T-helper 1 cell (primary cell): ENCODE measurements at places on chromosomes 6 and 20.

DNA sequence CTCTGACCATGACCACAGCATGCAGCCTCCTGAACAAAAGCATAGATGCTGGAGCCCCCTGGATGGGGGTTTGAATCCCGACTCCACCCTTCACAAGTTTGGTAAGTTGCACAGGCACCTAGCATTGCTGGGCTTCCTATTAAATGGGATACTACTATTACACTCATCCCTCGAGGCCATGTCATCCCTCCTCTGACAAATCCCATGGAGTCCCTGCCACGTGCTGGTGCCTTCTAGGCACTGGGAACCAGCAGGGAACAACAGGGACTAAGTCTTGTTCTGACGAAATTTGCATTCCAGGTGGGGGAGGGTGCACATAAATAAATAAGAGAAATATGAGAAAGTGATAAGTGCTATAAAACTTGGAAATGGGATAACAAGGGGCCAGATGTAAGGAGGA, 15.3 kb upstream of the SIRPA start:
- DNase-seq, result no peak

GRCh38 chr20:37856932-37857660, 45.8 kb upstream of the VSTM2L start:
- no peak for DNase-seq

GRCh38 chr6:36095497-36096391, 34.6 kb upstream of the MAPK13 start:
- no peak for DNase-seq

GRCh38 chr20:49741977-49742376, 28.3 kb upstream of the B4GALT5 start:
- no peak for DNase-seq
